ENCODE measurements at places on chromosomes 2 and 18.

GRCh38 chr2:207110715-207111114, 55.0 kb downstream of the KLF7 start:
- DNase-seq: no peak

- no peak for DNase-seq
These were observed 5.8 kb downstream of the TSHZ1 start for GRCh38 chr18:75216212-75216910.

DNA sequence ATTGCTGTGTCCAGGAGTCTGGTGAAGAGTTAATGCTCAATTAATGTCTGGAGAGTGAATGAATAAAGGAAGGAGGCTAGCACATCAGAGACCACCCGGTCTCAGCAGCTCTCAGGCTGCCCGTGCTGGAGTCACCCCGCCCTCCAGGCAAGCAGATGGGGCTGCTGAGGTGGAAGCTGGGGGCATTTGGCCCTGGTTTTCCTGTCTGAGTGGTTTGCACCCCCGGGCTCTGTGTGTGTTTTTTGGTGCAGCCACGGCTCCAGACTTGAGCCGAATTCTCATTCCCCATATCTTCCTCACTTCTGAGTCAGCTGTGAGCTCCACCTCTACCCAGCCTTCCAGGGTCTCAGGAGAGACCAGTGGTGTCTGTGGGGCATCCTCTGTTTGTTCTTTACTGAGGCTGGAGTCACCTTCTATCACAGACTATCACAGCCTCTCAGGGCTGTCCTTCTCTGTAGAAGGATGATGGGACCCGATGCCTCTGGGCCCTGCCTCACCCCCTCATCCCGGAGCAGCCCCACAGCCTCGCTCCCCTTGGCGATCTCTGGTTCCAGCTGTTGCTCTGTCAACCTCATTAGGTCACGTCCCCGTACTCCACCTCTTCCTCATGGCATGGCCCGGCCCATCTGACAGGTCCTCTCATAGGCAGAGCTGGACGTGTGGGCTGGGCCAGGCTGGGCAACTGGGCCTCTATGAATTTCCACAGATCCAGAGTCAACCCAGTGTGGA, 60.8 kb downstream of the HS1BP3 start:
- no peak for DNase-seq

DNA sequence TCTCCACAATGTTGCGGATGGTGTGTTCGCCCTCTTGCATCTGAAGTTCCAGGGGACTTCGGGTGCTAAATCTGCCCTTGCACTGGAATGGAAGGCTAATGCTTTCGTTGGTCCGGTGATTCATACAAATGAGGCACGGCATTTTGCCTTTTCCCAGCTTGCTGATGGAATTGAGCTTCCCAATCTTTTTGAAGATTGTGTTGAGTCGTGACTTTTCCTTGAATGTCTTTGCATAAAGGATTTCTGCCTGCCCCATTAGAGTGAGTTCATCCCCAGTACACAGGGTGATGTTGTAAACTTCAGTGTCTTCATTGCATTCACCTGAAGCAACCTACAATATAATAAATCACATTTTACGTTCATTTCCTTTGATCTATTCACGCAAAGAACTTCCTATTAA, 98.0 kb downstream of the MEP1B start:
- DNase-seq: no peak

DNA sequence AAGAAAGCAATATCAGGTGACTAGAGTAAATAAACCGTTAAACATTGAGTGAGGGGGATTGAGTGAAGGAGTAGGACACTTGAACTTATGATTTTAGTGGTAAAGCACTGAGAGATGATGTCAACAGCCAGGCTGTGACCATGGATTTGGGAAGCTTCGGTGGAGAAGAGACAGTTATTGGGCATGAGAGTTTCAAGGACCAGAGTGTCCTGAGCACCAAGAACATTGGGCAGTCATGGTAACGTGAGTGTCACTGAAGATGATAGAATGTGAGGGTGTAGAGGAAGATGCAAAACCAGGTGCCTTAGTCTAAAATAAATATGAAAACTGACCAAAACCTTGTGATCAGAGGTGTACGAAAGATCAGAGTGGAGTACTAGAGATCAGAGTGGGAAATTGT, 248.1 kb downstream of the ASXL3 start:
- no peak for DNase-seq

- DNase-seq: no peak
These were observed 17.7 kb downstream of the PDIA6 start for GRCh38 chr2:10794876-10795275.

GRCh38 chr2:144553379-144553778, 33.5 kb upstream of the ZEB2 start:
- DNase-seq: no peak

- DNase-seq: no peak
These were observed 195.1 kb downstream of the KCNE4 start for GRCh38 chr2:223247136-223247535.

- DNase-seq: no peak
These were observed 77.5 kb downstream of the NCK2 start for GRCh38 chr2:105822186-105822585.

- no peak for DNase-seq
These were observed 43.6 kb downstream of the NHEJ1 start for GRCh38 chr2:219116776-219117646.

DNA sequence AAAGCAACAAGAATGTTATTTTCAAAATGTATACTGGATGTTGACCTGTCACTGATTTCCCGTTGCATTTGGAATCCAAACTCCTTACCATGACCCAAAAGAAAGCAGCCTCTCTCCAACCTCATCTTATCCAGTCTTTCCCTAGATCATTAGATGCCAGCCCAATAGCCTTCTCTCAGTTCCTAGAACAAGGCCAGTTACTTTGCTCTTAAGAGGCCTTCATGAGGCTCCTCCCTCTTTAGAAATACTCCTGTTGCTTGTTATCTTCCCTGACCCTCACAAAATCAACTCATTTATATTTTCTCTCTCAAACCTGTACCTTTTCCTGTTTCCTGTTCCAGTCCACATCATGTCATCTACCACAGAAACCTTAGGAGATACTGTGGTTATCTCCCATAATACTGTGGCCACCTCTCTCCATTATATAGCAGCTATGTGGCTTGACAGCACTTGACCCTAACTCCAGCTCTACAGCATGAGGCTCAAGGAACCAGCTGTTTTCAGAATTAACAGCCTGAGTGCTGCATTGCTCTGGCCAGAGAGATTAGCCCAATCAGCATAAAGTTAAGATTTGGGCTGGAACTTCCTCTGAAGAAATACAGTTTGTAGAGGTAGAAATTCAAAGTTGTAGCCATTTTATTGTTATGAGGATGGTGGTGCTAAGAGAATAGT, 22.8 kb downstream of the SRBD1 start:
- no peak for DNase-seq

GRCh38 chr2:178836807-178837206, 29.6 kb upstream of the TTN start:
- no peak for DNase-seq

DNA sequence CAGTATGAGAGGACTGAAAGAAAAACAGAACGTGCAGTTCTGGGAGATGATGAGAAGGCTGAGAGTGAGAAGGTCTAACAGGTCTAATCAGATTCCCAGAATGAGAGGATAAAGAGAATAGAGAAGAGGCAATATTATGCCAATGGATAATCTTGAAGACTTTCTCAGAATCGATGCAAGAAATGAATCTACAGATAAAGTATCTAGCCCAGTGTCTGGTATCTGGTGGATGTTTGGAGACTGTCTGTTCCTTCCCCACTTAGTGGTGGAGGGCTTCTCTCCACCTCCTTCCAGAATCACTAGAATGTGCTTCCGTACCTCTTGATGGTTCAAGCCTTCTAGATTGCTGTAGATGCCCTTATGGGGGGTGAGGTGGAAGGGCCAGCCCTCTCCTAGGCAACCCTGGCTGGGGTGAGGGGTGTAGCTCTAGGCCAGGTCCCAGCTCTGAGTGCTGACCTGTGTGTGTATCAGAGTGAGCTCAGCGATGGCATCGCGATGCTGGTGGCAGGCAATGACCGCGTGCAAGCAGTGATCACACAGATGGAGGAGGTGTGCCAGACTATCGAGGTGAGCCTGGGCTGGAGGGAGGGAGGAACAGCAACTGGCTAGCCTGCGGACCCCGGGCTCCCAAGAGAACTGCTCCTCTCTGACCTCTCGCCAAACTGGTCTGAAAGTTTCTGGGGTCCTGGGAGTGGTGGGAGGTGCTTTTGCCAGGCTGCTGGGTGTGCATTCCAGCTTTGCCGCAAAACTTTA, 3.6 kb downstream of the UCN start:
- DNase-seq: no peak

GRCh38 chr2:152028182-152028862, 70.5 kb downstream of the CACNB4 start:
- no peak for DNase-seq

GRCh38 chr18:58992301-58993231, 127.9 kb downstream of the ZNF532 start:
- DNase-seq: no peak

GRCh38 chr18:45353530-45353929, 261.7 kb upstream of the SLC14A2 start:
- DNase-seq: no peak

DNA sequence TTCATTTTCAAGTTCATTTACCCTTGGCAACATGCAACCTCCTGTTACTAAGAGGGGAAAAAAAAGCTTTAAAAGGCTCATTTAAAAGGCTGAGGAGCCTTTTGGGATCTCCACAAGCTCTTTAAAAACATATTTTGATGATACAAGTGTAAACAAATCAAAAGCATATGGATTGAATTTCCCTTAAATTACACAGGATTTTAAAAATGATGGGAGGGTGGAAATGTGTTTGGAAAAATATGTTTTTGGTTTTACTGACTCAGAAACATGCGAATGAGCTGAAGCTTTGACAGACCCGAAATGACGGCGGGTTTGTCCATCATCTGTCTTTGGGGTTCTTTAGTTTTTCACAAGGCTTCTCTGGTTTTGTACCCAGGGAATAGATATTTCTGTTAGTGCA, 180.6 kb upstream of the CCDC68 start:
- DNase-seq: no peak

- no peak for DNase-seq
These were observed 84.5 kb downstream of the SS18 start for GRCh38 chr18:26005950-26006349.

GRCh38 chr2:119408221-119408619, 23.4 kb upstream of the TMEM37 start:
- no peak for DNase-seq

DNA sequence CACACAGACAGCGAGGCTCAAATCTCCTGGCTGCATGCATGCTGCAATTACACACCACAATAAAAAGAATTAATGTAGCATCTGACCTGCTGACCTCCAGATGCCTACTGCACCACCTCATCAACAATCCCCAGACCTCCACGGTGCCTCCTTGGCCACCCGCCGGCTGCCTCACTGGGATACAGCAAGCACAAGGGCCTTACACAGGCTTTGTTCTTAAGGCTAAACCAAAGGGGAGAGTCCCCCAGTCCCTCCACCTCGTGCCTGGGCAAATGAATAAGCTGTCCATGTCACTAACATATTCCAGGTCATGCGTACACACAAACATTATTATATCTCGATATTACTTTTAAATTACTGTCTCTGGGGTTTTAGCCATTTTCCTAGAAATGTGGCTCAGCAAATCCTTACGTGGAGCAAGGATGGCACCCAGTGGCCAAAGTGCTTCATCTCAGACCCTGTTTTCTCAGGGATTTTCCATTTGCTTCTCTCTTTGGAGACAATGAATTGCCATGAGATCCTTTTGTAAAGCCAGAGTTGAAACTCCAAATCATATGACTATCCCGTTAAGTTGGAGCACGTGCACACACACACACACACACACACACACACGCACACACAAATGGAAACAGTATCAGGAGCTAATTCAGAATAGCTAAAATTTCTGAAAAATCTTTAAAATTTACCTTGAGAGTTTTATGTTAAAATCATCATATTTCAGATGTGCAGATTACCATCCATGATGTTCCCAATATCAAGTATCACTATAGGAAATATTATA, 313.8 kb downstream of the PDE11A start:
- no peak for DNase-seq

GRCh38 chr2:142892715-142893114, 15.3 kb downstream of the KYNU start:
- DNase-seq: no peak

GRCh38 chr2:156057647-156058046, 274.9 kb downstream of the NR4A2 start:
- no peak for DNase-seq

DNA sequence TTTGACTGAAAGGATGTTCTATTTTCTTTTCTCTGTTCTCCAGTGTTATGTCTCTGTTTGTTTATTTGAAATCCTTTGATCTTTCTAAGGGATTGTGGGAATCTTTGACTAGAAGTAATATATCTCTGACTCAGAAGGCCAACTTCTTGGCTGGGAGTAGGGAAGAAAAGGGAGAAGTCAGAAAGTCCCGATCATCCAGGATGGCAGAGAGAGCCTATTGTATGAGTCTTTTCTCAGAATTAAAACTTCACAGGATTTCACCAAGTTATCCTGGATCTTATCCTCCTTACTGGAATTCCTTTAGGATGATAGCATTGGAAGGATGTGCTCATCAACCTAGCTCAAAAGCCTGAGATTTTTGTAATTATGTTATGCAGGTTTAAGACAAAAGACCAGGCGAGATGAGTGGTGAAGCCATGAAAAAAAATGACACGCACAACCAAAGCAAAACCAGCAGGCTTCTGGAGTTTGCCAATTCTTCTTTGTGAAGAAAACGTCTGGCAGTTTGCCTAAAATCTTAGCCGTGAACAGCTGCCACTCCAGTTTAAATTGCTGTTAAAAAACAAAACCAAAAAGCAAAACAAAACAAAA, 383.6 kb upstream of the SMIM21 start:
- no peak for DNase-seq

- DNase-seq: no peak
These were observed 19.9 kb downstream of the SNED1 start for GRCh38 chr2:241018051-241018891.

DNA sequence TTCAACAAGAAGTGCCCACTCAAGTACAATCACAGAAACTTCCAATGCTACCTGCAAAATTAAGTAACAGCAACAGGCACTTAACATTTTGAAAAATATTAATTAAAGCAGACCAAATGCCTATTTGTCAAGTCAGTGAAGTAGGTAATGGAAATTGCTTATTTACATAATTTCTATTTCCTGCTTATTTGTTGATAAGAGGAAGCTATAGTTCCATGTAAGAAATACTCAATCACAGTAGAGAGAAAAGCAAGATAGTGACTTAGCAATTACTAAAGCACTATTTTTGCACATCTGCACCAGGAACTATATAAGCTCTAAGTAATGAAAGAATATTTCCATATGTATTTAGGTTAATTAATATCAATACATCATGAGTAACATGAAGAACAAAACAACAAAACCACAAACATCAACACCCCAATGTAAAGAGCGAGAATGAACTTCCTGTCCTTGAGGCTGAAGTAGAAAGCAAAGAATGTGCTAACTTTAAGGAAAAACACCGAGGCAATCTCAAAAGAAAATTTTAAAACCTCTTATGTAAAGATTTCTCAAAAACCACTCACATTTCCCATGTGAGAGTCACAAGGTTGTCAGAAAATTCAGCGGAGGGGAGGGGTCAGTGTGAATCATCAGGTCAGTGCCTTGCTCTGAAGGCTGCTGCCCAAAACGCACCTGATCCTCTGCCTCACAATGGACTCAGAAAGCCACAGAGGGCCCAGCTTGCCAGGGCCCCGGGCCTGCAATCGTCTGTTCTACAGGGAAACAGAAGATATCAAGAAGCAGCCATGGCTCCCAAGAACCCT, 12.5 kb downstream of the NPC1 start:
- peak; percentile 14 for DNase-seq

All from stimulated activated CD4-positive, alpha-beta T cell treated with anti-CD3 and anti-CD28 coated beads, TNF-alpha, amount 100 ng/mL, for 4 hours (primary cell).